ENCODE measurements at places on chromosomes 12 and 14. TPM values are rescaled to one million over a fixed set of nuclear protein-coding genes. Genes with fewer than 3 reads are reported as not detected.

The AHNAK2 gene
- not detected for total RNA-seq

DNA sequence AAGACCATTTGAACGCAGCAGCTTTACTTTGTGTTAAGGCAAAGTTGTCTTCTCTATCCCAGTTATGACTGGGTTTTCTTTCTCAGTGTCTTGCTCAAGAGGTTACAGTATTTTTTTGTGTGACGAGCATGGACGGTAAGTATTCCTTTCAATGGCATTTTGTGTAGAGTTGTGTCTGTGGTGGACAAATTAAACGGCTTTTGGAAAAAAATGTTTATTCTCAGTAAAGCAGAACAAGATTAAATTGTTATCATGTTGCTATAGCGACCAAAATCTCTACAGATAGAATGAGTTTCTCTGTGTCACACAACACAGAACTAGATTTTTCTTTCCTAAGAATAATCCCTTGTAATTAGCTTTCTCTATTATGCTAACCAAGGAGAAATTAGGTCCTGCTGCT lies 417.1 kb downstream of the AEBP2 start:
- H3K27me3 ChIP-seq = peaks cover 28% of the 10 kb centered on the region
- no peaks in the 10 kb centered on the region for H3K4me1 ChIP-seq
- H3K27ac ChIP-seq = no peak overlapping the region
- no peaks in the 10 kb centered on the region for H3K36me3 ChIP-seq
- no peak for DNase-seq
- H3K4me3 ChIP-seq = no peak overlapping the region

DNA sequence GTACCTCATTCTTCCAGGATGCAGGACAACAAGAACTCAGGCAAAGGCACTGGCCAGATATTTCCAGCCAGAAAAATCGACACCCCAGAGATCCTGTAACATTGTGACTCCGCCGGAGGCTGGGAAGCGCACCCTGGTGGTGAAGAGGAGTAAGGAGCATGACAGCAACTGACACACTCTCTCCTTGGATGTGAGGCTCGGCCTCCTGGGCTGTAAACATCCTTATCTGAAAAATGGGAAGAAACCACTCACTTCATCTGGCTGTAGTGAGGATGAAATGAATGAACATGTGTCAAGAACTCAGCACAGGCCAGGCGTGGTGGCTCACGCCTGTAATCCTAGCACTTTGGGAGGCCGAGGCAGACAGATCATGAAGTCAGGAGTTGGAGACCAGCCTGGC lies 27.5 kb downstream of the TCHP start:
- H3K27ac ChIP-seq = peak overlapping the region; percentile 68
- DNase-seq = no peak
- no peaks in the 10 kb centered on the region for H3K27me3 ChIP-seq
- H3K36me3 ChIP-seq = peaks cover 9% of the 10 kb centered on the region

DNA sequence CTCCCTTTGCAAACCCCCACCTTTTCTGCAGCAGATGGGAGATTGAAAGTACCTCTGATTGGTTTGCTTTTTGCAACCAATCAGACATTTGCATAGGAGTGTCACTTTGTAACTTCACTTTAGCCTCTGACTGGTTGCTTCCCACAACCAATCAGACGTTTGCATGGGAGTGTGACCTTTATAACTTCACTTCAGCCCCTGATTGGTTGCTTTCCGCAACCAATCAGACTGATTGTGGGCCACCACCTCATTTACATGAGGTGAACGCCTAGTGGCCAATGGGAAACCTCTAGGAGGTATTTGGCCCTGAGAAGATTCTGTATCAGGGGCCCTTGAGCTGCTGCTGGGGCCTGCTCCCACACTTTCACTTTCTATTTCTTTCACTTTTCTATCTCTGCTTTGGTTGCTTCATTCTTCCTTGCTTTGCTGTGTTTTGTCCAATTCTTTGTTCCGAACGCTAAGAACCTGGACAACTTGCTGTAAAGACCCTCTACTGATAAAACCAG lies 106.0 kb upstream of the PRICKLE1 start:
- no peak for DNase-seq
- no peaks in the 10 kb centered on the region for H3K27me3 ChIP-seq
- H3K4me1 ChIP-seq = no peaks in the 10 kb centered on the region
- H3K4me3 ChIP-seq = no peak overlapping the region
- H3K27ac ChIP-seq = no peak overlapping the region
- H3K36me3 ChIP-seq = no peaks in the 10 kb centered on the region

The PTGER2 gene
- 94.5 TPM for total RNA-seq

All from natural killer cell treated with Interleukin-12 subunit alpha and Interleukin-12 subunit beta and Interleukin-15 and Interleukin-18, amount 100 ng/mL, for 72 hours (primary cell).